ENCODE measurements at places on chromosomes 16 and 17.

- no peak for DNase-seq
Observed at GRCh38 chr17:71522383-71522782, 598.4 kb upstream of the SOX9 start.

DNA sequence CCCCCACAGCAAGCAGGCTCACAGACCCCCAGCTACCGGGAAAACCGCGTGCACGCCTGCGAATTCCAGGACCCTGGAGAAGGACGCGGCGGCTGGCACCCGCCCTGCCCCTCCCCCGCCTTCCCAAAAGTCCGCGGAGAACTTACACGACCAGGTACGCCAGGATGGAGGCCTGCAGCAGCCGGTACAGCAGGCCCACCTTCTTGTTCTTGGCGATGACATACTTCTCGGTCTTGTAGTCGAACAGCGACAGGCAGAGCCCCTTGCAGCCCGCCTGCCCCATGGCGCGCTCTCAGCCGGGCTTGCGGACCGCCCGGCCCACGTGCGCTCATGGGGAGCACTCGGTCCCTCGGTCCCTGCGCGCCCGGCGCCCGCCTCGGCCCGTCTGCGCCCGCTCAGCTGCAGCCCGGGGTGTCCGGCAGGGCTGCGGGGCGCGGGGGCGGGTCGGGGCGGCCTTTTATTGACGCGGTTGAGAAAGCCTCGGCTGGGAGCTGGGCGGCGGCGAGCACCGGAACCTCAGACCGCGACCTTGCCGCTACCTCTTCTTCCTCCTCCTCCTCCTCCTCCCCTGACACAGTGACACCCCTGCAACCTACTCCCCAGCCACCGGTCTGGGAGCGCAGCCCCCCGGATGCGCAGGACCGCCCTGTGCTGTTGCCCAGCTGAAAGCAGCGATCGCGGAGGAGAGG, at the start of gene P2RX5:
TSS of gene P2RX5 (minus strand) at position 433 of the 689 bp plus-strand sequence. CDS start at position 283, 150 bp downstream.
- no peak for DNase-seq

GRCh38 chr16:735982-736453, 4.8 kb downstream of the CIAO3 start:
- no peak for DNase-seq

- no peak for DNase-seq
Observed at GRCh38 chr17:32490101-32490482, 3.3 kb downstream of the CDK5R1 start.

GRCh38 chr16:89407282-89407924, 83.0 kb downstream of the ANKRD11 start:
- DNase-seq = no peak

DNA sequence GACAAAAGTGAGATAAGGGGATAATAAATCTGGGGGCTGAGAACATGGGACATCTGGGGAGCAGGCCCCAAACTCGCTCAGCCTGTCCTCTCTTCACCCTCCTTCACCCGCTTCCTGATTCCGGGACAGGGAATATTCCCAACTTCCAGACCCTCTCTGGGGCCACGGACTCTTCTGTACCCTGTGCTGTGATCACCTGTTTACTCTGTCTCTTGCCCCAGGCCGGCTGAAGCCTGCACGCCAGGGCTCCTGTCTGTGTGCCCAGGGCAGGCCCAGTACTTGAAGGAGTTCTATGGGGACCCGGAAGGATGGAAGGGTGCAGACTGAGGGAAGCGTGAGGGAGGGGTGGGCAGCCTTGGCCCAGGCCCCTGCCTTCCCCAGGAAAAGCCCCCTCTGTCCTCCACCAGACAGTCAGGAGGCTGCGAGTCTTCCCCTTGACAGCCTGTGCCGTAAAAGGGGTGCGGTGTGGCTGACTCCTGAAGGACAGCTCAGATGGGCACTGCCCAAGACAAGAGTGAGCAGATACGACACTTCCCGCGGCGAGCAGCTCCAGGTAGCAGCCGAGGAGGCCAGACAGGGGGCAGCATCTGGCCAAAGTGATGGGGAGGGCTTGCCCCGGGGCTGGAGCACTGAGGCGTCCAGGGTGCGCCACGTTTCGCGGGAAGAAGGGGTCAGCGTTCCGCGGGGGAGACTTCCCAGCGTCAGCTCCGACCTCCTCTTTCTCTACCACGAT, 1.0 kb upstream of the CCNF start:
- DNase-seq = peak; percentile 38

DNA sequence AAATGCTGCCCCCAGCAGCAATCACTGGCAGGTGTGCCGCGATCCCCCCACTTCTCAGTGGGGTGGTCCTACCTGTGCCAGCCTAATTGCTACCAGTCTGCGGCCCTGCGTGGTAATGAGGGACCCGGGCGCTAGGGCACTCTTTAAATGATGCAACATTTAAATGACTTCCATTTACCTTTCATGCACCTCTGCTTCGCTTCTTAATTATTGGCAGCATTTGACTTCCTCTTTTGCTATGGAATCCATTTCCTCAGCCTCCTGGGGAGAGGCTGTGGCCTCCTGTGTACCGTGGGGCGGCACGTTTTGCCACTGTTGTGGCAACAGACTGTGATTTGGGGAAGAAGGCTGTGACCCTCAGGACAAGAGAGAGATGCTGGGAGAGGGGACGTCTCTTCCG, 86.1 kb downstream of the RPA1 start:
- no peak for DNase-seq

DNA sequence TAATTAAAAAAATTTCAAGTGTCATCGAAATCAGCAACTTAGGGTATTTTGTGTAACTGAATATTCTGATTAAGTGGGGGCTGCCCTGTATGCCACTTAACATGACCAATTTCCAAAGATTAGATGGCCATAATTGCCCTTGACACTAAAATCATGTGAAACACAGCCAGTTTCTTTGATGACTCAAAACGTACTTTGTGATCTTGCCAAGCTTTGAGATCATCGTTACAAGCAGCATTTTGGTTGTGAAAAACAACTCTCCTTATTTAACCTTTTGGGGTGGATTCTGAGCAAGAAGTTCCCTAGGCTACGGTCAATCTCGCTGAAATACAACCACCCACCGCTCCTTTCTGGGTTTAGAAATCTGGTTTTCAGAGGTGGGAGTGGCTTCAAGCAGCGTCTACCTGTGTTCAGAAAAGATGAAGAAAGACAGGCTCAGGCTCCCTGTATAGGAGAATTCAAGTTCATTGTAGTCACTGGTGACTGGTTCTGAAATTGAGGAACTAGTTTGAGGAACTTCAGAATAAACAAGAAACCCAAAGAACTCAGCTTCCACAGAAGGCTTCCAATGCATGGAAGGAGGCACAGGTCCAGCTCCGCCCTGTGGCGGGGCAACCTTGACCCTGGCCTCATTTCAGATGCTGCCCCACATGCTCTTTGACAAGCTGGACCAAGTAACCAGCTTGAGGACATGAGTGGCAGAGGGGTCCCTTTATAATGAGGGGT, 9.4 kb downstream of the MAP3K14 start:
- no peak for DNase-seq

DNA sequence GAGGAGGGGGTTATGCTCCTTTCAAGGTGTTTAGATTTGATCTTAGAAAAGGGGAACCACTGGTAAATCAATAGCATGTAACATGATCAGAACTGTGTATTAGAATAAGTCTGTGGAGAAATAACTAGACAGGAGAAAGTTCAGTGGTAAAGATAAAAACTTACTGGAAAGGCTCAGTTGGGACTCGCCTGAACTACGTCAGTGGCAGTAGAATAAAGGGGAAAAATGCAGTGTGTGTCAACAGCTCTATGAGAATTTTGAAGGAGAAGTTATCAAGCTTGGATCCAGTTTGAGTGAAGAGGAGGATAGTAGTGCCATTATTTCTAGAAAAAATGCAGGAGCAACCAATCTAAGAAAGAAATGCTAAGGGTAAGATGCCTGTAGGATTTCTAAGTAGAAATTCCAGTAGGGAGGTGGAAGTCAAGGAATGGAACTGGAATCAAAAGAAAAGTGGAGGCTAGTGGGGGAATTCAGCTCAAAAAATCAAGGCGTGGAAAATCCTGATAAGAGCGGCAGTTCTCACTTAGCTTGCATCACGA, 48.2 kb downstream of the USP31 start:
- DNase-seq = no peak

DNA sequence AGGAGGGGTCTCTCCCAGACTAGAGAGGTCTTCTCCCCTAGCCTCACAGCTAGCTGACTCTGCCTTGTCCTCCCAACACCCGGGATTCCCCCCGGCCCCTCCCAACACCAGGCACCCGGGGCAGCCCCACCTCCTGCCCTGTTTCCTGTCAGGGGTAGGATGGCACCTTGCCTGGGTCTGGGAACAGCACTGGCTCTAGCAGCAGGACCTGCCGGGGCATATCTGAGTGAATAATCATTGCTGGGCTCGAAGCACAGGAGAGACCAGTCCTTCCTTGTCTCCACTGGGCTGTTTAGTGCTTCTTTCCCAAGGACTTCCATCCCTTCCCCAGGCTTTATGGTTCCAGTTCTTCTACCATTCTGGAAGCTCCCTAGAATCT, 25.7 kb downstream of the MINK1 start:
- DNase-seq = no peak

DNA sequence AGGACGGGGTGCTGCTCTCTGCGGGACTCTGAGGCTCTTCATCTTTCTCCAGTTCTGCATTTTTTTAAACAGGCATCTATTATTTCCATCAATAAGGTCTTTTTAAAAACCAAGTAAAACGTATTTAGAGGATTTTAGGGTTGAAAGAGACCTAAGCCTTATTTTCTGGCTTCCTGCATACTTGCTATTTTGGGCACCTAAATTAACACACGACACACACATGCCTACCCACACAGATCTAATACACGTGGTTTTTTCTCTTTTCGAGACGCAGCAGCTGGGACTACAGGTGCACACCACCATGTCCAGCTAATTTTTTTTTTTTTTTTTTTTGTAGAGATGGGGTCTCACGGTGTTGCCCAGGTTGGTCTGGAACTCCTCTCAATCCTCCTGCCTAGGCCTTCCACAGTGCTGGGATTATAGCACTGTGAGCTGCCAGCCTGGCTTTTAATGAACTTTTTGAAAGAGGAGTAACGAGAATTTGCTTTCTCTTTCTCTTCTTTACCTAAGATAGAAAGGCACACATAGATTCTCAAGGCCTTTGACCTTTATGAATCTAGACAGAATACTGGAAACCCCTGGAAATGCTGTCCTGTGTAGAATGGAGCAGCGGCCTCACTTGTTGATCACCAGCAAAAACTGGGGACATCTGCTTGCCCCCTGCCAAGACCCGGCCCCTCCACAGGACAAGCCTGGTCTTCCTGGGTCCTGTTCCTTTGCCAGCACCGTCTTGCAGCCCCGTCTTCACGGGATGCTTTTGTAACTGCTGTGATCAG, 13.8 kb downstream of the DNAAF8 start:
- DNase-seq = no peak

- no peak for DNase-seq
Observed at GRCh38 chr16:58417600-58417999, 25.3 kb downstream of the GINS3 start.

GRCh38 chr17:29760279-29761039, 137.7 kb upstream of the CORO6 start:
- no peak for DNase-seq

GRCh38 chr16:13835387-13835786, 84.6 kb upstream of the ERCC4 start:
- DNase-seq = no peak

DNA sequence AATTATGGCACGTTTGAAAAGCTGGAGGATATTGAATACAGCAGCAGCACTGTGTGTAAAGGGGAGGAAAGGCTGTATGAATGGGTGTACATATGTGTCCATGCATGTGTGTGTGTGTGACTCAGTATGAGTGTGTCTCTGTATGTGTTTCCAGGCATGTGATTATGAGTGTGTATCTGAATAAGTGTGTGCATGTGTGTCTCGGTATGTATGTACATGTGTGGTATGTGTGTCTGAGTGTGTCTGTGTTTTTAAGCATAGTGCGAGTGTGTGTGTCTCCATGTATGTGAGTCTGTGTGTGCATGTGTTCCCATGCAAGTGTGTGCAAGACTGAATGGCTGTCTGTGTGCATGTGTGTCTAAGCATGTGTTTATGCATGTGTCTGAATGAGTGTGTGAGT, 259.1 kb upstream of the XYLT1 start:
- no peak for DNase-seq

GRCh38 chr17:80575057-80575875, 30.6 kb downstream of the RPTOR start:
- peak; percentile 91 for DNase-seq

GRCh38 chr17:7864995-7865650, 7.3 kb downstream of the CYB5D1 start:
- DNase-seq = no peak

GRCh38 chr16:89015271-89015859, 38.4 kb upstream of the CBFA2T3 start:
- DNase-seq = no peak

DNA sequence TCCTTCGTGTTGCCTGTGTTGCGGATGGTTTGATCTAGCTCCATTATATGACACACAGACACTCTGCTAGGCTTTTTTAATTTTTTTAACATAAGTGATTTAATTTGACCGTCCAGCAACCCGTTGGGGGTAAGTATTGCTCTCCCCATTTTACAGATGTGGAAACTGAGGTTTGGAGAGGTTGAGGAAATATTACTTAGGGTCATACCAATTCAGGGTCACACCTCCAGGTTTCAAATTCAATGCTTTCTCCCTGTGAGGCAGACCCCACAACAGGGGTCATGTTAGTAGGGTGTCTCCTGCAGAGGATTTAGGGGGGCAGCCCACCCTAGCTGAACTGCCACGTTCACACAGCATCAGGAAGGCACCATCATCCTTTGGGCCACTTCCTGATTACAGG, 179.4 kb downstream of the COPRS start:
- no peak for DNase-seq

GRCh38 chr17:74298778-74299177, 24.7 kb downstream of the DNAI2 start:
- DNase-seq = no peak

GRCh38 chr16:52912565-52913173, 140.0 kb downstream of the CHD9NB start:
- DNase-seq = peak; percentile 34

GRCh38 chr16:20612551-20613480, 36.6 kb upstream of the ACSM2B start:
- no peak for DNase-seq

GRCh38 chr17:69437475-69437874, 23.0 kb downstream of the MAP2K6 start:
- DNase-seq = no peak

DNA sequence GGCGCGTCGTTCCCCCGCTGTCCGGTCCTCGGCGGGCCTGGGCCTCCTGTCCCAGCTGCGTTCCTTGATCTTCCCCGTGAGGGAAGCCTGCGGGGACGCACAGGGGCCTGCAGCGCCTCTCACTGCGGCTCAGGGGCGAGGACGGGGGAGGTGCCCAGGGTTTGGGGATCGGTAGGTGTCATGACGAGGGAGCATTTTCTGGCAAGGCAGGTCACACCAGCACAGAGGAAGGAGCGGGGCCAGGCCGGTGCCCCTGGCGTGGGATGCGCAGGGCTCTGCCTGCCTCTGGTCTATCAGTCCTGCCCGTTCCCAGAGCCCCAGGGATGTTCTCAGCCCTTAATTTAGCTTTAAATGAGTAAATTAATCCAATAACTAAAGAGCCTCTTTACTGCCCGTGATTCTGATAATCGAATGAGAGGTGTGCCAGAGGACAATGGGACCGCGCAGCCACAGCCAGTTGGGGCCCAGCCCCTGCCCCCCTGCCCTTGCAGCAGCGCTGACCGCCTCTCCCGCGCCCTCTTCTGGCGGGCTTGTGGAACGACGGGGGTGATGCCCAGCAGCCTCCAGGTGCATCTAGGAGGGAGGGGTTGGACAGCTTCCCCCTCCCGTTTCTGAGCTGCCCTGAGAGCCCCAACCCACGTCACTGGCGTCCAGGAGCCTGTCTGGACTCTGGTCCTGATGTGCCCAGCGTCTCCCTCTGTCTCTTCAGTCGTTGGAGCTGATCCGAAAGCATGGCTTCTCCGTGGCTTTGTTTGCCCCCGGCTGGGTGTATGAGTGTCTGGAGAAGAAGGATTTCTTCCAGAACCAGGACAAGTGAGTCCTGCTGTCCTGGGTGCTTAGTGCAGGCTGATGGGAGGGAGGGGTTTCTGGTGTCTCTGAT, 7.9 kb downstream of the ENGASE start:
- DNase-seq = peak; percentile 91
